ENCODE measurements at places on chromosomes 12 and 14.
A peak's percentile ranks its signal among the peaks of the same experiment; 100 is the strongest.

DNA sequence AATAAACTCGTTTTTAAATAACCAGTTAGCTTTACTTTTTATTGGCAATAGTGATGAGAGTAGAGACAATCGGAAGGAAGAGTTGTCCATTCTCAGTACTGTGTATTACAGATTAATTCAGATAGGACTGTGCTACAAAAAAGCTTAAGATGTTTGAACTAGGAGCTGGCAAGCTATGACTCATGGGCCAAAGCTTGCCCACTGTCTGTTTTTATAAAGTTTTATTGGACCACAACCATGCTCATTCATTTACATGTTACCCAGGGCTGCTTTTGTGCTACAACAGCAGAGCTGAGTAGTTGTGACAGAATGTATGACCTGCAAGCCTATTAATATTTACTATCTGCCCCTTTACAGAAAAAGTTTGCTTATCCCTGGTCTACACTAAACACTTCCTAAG is 19.4 kb downstream of the GNS start:
- no peak for DNase-seq

- no peak for DNase-seq
Measured at GRCh38 chr12:76284816-76285750, 63.1 kb downstream of the BBS10 start.

GRCh38 chr12:5073054-5073453 is 29.4 kb downstream of the KCNA5 start:
- DNase-seq, result no peak

DNA sequence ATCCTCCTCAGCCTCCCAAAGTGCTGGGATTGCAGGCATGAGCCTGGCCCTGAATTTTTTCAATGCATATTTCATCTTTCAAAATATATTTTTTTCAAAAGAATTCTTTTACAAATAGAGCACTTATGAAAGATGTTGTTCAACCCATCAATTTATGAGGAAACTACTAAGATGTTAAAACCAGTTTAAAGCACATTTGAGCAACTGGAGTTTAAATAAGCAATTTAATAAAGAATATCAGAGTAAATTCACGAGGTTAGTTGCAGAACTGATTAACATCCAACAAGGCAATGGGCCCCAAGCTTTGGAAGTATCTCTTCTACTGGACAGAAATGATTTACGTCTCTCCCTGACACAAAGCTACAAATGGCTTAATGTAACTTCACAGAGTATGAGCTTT is 23.3 kb downstream of the GLT1D1 start:
- no peak for DNase-seq

GRCh38 chr12:132263061-132263360 is 66.4 kb downstream of the GALNT9 start:
- no peak for DNase-seq

GRCh38 chr14:73452341-73453186 is 5.8 kb downstream of the NUMB start:
- DNase-seq, result no peak

DNA sequence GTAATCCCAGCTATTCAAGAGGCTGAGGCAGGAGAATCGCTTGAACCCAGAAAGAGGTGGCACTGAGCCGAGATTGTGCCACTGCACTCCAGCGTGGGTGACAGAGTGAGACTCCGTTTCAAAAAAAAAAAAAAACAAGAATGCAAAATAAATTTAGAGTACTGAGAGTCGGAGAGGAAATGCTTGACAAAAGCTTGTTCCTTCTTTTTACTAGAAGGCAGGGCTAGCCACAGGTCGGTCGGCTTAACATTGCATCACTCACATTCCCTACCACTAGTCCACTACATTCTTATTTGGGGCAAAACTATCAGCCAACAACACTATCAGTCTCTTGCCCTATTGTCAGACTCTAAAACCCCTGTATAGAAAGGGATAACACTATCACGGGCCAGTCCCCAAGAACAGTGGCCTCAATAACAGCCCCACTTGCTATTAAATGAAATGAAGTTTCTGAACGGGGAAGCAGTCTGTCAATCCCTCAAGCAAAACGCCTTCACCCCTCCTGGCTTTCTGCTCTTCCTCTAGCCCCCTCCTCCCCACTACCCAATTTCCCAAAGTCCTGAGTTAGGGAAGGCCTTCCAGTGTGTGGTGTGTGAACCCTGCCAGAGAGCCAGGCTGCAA is 1.0 kb downstream of the RNF41 start:
- no peak for DNase-seq

GRCh38 chr12:14965221-14965620 is 3.8 kb upstream of the ARHGDIB start:
- no peak for DNase-seq

DNA sequence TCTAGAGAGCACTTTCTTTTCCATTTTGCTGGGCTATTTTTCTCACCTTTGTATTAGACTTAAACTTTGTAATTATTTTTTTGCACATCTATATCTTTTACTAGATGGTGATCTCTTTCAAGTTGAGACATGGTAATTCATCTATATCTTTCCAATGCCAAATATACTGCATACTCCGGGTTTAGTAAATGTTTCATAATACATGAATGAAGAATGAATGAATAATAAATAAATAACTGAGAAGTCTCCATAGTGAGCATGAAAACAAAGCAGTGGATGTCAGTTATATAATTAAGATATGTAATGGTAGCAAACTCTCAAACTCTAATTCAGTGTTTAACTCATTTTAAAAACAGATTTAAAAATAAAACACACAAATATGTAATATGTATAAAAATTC is 342.5 kb upstream of the KITLG start:
- no peak for DNase-seq

DNA sequence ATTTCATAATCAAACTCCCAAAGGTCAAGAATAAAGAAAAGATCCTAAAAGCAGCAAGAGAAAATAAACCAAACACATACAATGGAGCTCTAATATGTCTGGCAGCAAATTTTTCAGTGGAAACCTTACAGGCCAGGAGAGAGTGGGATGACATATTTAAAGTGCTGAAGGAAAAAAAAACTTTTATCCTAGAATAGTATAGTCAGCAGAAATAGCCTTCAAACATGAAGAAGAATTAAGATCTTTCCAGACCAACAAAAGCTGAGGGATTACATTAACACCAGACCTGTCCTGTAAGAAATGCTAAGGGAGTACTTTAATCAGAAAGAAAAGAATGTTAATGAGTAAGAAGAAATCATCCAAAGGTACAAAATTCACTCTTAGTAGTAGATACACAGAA is 215.7 kb upstream of the IGF1 start:
- no peak for DNase-seq

- DNase-seq, result peak; percentile 75
Measured at GRCh38 chr14:93115821-93116675, at the start of gene ITPK1. TSS of gene ITPK1 (minus strand) at chr14:93115925. CDS start at chr14:93115163, 762 bp downstream.

GRCh38 chr12:1318327-1319031 is 275.9 kb downstream of the FBXL14 start:
- peak; percentile 19 for DNase-seq

DNA sequence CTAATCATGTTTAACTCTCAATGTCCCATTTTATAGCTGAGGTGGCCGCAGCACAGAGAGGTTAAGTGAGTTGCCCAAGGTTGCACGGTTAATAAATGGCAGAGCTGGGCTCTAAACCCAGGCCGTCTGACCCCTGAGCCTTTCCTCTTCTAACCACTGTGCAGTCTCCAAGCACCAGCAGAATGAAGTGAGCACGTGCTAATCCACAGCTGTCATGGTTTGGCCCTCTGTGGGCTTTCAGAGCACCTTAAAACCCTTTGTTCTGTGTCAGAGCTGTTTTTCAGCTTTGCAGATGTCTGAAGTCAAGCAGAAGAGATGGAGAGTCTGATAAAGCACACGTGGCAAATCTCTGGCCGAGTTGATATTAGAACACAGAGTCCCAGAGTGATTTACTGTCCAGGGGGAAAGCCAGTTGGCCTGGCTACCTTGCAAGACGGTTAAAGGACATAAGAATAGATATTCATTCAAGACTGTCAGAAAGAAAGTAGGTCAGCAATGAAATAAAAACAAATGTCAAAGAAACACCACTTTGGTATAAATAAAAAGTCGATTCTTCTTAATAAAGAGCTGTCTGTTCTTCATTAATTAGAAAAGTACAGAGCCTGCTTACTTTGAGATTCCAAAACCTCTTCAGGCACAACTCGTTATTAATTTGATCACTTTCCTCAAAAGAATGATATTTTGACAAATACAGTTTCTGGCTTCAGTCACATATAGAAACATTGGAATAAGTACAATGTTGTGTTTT is 107.3 kb downstream of the CRADD start:
- DNase-seq, result no peak

DNA sequence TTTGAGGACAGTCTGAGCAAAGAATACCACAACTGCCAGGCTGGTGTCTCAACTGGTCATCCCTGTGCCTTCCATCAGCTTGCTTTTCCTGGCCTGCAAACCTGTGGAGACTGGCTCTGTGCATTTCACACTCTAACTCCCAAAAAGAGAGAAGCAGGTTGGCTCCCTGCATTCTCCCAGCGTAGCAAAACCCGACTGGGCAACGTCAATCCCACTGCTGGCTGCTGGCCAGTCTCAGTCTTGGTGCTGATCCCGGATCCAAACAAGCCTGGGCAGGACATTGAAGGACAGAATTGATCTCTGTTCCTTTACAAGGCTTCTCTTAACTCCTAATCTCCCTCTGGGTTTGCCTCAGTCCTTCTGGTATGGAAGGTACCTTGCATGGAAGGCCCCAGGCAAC is 65.4 kb downstream of the FZD10 start:
- no peak for DNase-seq

DNA sequence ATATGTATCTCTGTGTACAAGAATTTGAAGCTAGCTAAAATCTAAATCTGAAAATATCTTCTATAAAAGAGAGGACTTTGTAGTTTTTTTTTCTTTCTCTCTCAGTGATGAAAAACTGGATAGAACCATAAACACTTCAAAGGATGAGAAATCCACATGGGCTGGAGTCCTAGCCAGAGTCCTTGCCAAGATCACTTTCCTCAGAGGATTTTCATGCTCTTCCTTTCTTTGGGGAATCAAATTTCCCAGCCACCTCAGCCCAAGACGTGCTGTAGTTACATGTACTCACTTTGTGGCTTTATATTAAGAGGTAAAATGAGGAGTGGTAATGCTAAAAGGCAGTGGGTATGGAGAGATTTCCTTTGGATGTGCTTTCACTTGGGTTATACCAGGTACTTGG is 110.3 kb downstream of the SLC38A1 start:
- DNase-seq, result no peak

DNA sequence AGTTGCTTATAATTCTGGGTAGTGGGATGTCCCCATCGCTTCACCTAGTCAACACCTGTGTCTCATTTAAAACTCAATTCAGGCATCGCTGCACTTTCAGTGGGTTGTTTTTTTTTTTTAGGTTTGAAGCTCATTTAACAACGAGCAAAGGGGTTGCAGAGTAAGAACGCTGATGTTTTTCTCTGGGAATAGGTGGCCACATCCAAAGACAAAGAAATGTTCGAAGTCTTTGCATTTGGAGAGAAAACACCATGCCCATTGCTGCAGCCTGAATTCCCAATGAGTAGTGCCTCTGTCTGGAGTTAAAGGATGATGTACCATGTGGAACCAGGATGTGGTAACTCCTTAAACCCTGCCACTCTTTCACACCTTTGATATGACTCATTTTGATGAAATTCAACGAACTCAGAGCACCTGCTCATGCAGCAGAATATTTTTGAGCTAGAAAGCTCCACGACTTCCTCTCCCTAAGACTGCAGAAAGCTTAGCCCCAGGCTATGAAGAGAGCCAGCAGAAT is 35.1 kb upstream of the BATF start:
- DNase-seq, result peak; percentile 78

GRCh38 chr14:21902561-21903181 is 229.1 kb upstream of the OR4E1 start:
- no peak for DNase-seq

DNA sequence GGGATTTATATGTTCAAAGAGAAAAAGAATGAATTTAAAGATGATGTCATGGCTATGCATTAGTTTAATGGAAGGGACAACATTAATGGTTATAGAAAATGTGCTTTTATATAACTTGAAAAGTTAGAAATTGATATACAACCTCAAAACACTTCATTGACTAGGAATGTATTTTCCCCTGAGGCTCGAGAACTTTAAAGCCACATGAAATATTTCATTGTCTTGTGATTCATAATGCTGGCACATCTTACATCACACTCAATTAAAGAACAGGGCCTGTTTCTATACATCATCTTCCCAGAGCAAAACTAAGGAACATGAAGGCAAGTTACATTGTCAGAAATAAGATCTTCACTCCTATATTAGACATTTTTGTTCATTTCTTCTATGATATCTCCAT is 35.2 kb upstream of the PAWR start:
- DNase-seq, result no peak

GRCh38 chr14:26380637-26381036 is 217.2 kb downstream of the NOVA1 start:
- DNase-seq, result no peak

DNA sequence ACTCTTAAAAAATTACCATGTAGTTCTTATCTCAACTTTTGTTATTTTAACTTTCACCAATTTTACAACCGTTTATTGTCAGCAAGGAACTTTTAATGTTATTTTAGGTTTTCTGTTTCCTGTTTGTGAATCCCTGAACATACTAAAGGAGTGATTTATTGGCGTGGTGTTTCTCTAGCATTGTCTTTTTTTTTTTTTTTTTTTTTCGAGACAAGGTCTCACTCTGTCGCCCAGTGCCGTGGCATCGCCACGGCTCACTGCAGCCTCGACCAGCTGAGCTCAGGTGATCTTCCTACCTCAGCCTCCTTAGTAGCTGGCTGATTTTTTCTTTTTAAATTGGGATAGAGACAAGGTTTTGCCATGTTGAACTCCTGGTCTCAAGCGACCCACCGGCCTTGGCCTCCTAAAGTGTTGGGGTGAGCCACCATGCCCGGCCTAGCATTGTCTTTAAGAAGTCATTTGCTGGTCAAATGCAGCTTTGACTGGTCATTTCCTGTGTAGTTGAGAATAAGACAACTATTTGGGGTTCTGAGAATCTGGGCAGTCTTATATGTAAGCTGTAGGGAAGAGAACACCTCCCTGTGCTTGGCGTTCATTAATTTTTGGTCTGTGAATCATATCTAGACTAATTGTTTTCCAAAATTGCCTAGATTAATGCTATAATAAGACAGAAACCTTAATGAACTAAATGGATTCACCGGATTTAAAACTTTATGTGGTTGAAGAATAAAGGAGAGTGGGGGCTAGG is 2.1 kb downstream of the WASHC4 start:
- no peak for DNase-seq

- no peak for DNase-seq
Measured at GRCh38 chr12:54561164-54561563, 11.8 kb downstream of the PDE1B start.

- DNase-seq, result no peak
Measured at GRCh38 chr12:46451276-46452021, 78.9 kb upstream of the SLC38A2 start.

DNA sequence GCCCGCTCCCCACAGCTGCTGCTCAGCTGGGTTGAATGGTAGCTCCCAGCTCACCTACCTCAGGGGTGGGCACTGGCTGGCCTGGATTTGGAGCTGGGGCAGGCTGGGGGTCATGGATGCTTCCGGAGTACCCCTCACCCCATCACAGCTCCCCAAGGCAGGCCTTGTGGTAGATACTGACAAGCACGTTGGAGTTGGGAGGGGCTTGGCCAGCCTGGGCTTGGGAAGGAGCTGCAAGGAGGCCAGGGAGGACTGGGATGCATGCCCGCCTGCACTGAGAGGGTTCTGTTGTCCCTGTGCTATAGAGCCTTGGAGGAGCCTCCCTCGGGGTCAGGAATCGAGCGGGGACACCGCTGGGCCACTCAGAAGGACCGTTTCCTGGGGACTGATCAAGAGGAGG is 14.2 kb downstream of the TMEM63C start:
- DNase-seq, result no peak

GRCh38 chr14:59037086-59037485 is 151.4 kb upstream of the DAAM1 start:
- DNase-seq, result no peak
